CD4-positive, alpha-beta T cell (primary cell): ENCODE measurements at places on chromosomes 2 and 18. TPM values are rescaled to one million over a fixed set of nuclear protein-coding genes. Genes with fewer than 3 reads are reported as not detected.

The TCF7L1 gene
- total RNA-seq = not detected

The PLGLB1 gene
- 1.5 TPM for total RNA-seq

DNA sequence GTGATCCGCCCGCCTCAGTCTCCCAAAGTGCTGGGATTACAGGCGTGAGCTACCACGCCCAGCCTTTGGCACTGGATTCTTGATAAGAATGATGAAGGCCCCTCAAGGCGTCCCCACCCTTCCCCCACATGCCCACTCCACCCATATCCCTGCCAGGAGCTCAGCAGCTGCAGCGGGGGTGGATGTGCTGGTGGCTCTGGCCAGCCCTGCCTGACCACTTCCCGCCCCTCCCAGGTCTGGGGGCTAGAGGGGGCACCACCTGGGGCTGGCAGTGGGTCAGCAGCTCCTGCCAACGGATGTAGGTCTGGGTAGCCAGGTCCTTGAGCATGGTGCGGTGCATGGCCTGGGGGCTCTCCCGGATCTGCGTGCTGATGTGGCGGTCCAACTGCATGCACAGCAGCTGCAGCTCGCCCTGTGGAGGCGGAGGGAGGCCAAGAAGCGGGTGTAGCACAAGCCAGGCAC, 7.8 kb upstream of the SEMA4C start:
- no peak overlapping the region for H3K4me3 ChIP-seq
- H3K27me3 ChIP-seq = no peaks in the 10 kb centered on the region
- H3K27ac ChIP-seq = no peak overlapping the region
- DNase-seq = no peak

- no peaks in the 10 kb centered on the region for H3K4me1 ChIP-seq
- peaks cover 10% of the 10 kb centered on the region for H3K36me3 ChIP-seq
- H3K27me3 ChIP-seq = no peaks in the 10 kb centered on the region
- no peak overlapping the region for H3K27ac ChIP-seq
- no peak overlapping the region for H3K4me3 ChIP-seq
Measured at GRCh38 chr2:61158356-61158955, 3.5 kb upstream of the C2orf74 start.

DNA sequence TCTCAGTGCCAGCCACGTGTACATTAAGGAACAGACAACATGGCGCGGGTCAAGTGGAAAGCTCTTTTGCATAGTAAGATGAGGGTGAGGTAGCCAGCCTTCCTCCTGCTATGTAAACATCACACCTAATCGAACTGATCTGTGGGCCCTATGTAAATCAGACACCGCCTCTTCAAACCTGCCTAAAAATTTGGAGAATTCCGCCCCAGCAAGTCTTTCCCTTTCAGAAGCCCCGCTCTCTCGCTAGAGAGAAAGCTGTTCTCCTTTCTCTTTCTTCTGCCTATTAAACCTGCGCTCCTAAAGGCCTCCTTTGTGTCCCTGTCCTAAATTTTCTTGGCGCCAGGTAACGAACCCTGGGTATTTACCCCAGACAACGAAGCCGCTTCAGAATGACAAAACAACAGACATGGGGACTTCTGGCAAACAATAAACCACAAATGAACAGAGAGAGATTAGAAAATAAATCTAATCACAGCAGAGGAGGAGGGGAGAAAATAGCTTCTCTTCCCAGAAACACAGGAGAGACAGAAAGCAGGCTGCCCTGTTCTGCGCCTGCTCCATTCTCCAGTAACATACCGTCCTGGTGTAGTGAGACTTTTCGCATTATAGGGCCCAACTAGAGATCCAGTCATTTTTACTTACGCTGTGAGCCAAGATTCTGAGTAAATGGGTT, 31.9 kb upstream of the CYP1B1 start:
- no peaks in the 10 kb centered on the region for H3K4me1 ChIP-seq
- H3K27me3 ChIP-seq = peaks cover 1% of the 10 kb centered on the region
- DNase-seq = no peak
- no peak overlapping the region for H3K27ac ChIP-seq
- H3K36me3 ChIP-seq = no peaks in the 10 kb centered on the region

The SKOR2 gene
- not detected for total RNA-seq

- H3K27ac ChIP-seq = no peak overlapping the region
- H3K36me3 ChIP-seq = peaks cover 58% of the 10 kb centered on the region
- H3K4me1 ChIP-seq = no peaks in the 10 kb centered on the region
- no peak overlapping the region for H3K4me3 ChIP-seq
- DNase-seq = no peak
- H3K27me3 ChIP-seq = no peaks in the 10 kb centered on the region
Measured at GRCh38 chr2:190916829-190917228, 36.2 kb downstream of the GLS start.

DNA sequence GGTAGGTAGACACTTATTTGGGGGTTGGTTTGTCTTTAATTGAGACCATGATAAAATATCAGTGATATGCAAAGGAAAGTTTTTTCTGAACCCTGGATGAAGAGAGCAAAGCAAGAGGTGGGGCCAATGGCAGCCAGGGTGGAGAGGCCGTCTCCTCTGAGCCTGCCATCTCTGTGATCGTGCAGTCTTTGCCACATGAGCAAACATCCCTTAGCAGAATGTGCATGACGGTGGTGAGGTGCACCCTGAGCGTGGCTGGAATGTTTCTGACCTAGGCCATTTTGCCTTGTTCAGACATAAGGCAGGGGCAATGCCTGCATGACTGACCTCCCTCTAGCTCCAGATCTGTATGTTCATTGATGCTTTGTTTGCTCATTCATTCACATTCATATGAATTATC, 6.0 kb downstream of the NCK2 start:
- H3K27me3 ChIP-seq = no peaks in the 10 kb centered on the region
- peaks cover 88% of the 10 kb centered on the region for H3K4me1 ChIP-seq
- H3K4me3 ChIP-seq = peak overlapping the region; percentile 87
- peaks cover 28% of the 10 kb centered on the region for H3K36me3 ChIP-seq
- no peak for DNase-seq

DNA sequence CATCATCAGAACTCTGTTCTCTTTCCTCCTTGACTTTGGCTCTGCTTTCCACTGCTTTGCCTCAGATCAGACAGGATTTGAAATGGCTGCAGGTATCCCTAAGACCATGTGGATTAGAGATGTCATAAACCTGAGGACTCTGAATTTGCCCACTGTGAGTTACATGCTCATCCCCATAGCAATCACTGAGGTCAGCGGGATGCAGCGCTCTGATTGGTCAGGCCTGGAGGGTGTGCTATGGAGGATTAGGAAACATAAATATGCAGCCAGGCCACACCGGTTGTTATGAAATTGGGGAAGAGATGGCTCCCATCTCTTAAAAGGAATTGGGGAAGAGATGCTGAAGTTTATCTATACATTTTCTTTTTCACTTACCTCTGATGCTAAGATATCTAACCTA, 73.7 kb upstream of the DNAJC10 start:
- H3K36me3 ChIP-seq = no peaks in the 10 kb centered on the region
- DNase-seq = peak; percentile 4
- H3K4me1 ChIP-seq = no peaks in the 10 kb centered on the region
- H3K27me3 ChIP-seq = no peaks in the 10 kb centered on the region
- no peak overlapping the region for H3K27ac ChIP-seq
- H3K4me3 ChIP-seq = no peak overlapping the region

GRCh38 chr2:127588241-127588640, 52.8 kb downstream of the MYO7B start:
- H3K4me1 ChIP-seq = peaks cover 5% of the 10 kb centered on the region
- no peak overlapping the region for H3K4me3 ChIP-seq
- H3K36me3 ChIP-seq = no peaks in the 10 kb centered on the region
- no peak for DNase-seq
- H3K27ac ChIP-seq = no peak overlapping the region

The LAMA3 gene
- total RNA-seq = not detected

The RANBP2 gene
- total RNA-seq = 182 TPM
